ENCODE measurements at places on chromosomes 12 and 14. TPM values are rescaled to one million over a fixed set of nuclear protein-coding genes. Genes with fewer than 3 reads are reported as not detected.

GARIN6 gene
- not detected for total RNA-seq

RHEBL1 gene
- total RNA-seq: 4.1 TPM

FGF23 gene
- not detected for total RNA-seq

CNPY2 gene
- 141 TPM for total RNA-seq

ACOT4 gene
- 2.0 TPM for total RNA-seq

HOXC9 gene
- total RNA-seq: 13.7 TPM

SLC10A1 gene
- total RNA-seq: not detected

EML5 gene
- 0.32 TPM for total RNA-seq

KRT5 gene
- 0.62 TPM for total RNA-seq

USP5 gene
- total RNA-seq: 77.1 TPM

CFAP251 gene
- 1.1 TPM for total RNA-seq

C12orf60 gene
- 1.7 TPM for total RNA-seq

MMP19 gene
- 0.38 TPM for total RNA-seq

BMAL2 gene
- 17.4 TPM for total RNA-seq

GRIP1 gene
- 6.4 TPM for total RNA-seq

CCDC198 gene
- 2.1 TPM for total RNA-seq

CLEC6A gene
- not detected for total RNA-seq

C1S gene
- 73.4 TPM for total RNA-seq

BCDIN3D gene
- total RNA-seq: 4.1 TPM

CCDC184 gene
- 2.8 TPM for total RNA-seq
